ENCODE measurements at places on chromosomes 6 and 20.

GRCh38 chr6:4906293-4907276 lies 97.3 kb downstream of the RPP40 start:
- no peak for DNase-seq

GRCh38 chr6:140032189-140032588 lies 657.7 kb upstream of the CITED2 start:
- peak; percentile 39 for DNase-seq

- DNase-seq: no peak
These were observed 37.3 kb upstream of the IFNGR1 start for GRCh38 chr6:137256350-137257103.

DNA sequence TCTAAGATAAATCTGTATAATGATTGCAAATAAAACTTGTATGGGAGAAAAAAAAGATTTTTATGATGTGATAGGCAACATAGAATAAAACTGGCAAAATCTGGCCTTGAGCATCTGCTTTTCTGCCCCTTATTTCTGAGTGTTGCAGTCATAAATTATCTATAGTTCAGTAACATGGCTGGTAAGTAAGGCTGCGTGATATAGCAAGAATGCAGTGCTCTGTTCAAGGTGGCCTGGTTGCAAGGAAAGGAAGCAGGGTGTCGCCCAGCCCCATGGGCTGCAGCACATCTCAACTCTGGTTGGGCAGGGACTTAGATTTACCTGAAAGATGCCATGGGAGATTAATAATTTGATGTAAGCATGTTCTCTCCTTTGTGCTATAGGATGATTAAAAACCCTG lies 579.5 kb downstream of the LMBRD1 start:
- DNase-seq: no peak

DNA sequence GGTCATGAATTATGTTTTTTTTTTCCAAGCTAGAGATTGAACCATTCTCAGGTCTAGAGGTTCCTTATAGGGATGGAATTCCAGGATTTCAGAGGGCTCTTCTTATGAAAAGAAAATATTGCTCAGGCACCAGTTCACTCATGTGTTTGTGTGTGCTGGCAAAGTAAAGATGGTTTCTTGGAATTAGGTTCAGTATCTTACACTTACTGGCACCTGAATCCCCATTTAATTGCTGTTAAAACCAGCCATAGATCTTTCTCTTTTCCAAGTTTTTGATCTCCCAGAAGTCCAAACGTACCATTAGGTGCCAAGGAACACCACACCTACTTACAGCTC lies 508.4 kb downstream of the CDH26 start:
- no peak for DNase-seq

GRCh38 chr6:122170274-122170673 lies 229.2 kb upstream of the HSF2 start:
- no peak for DNase-seq

- DNase-seq: no peak
These were observed 14.5 kb downstream of the NPEPL1 start for GRCh38 chr20:58706975-58707681.

DNA sequence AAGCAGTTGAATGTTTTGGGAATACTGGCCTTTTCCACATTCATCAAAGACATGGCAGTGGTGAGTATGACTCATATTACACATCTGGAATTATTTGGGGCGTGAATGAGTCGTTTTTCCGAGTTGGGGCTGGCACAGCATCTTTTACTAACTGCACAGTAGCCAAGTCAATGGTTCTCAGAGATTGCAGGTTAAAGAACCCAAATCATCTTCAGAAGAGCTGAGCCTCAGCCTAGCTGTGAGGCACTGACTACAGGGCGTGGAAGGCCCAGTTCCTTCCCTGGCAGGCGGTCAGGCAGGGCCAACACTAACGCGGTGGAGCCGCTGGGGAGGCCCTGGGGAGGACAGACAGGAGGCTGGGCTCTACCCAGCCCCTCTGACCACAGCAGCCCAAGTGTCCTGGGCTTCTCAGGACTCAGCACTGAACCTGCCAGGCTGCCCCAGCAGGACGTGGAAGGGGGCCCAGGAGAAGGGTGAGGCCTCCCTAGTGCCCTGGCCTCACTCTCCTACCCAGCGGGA lies 20.1 kb upstream of the HELZ2 start:
- DNase-seq: peak; percentile 94

DNA sequence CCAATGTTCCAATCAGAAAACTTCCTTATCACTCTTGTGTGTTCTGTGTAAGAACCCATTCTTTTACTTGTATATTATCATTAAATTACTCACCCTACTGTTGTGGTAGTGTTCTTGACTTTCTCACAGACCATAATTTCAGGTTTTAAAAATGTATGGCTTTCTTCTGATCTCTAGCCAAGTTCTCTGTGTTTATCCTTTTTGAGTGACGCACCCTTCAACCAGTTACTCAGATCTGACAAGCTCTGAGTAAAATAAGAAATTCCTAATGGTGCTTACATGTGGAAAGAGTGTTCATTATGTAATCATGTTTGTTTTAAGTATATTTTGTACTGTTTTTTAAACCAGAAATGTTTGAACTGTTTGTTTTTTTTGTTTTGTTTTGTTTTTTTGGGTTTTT lies 11.0 kb downstream of the TBPL1 start:
- peak; percentile 92 for DNase-seq

- peak; percentile 38 for DNase-seq
These were observed 130.4 kb upstream of the TRAF3IP2 start for GRCh38 chr6:111736005-111736608.

DNA sequence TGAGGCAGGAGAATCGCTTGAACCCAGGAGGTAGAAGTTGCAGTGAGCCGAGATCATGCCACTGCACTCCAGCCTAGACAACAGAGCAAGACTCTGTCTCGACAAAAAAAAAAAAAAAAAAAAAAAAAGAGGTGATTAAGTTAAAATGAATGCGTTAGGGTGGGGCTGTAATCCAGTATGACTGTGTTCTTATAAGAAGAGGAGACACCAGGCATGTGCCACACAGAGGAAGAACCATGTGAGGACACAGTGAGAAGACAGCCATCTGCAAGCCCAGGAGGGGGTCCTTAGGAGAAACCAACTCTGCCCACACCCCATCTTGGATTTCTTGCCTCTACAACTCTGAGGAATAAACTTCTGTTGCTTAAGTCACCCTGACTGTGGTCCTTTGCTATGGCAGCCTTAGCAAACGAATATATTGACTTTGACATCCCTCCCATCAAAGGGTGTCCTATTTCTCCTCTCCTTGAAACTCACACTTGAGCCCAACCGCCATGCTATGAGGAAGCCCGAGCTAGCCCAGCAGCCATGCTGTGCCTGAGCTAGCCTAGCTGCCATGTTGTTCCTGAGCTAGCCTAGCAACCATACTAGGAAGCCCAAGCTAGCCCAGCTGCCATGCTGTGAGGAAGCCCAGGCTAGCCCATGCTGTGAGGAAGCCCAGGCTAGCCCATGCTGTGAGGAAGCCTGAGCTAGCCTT lies 15.8 kb upstream of the PPP1R16B start:
- DNase-seq: peak; percentile 64

- DNase-seq: peak; percentile 0
These were observed 373.8 kb upstream of the JAG1 start for GRCh38 chr20:11047559-11047958.

- no peak for DNase-seq
These were observed 49.6 kb upstream of the PHIP start for GRCh38 chr6:79127660-79128059.

DNA sequence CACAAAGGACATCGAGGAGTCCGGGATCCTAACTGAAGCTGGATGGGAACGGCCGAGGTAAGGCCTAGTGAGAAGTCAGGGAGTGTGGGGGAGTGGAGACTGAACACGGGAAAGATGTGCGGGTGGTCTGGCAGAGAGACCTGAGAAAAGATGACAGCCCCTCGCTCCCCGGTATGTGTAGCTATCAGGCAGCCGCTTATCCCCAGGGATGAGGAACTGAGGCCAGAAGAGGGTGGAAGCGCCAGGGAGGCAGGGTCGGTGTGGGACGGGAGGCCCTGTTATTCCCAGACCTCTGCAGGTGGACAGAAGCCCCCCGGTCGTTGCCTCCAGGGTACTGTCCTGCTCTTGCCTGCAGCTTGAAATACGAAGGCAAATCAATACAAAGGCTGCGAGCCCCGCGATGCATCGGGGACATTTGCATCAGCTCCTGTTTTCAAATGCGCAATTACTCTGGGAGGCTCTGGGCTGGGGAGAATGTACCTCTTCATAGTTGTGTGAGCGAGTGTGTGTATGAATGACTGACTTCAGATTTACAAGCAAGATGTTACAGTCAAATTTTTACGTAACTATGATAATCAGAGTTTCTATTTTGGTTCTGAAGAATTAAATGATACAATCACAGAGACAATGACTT lies 221.3 kb downstream of the QKI start:
- no peak for DNase-seq

All from fibroblast of mammary gland (primary cell).